GM04504 (cell line): ENCODE measurements at places on chromosomes 11 and 22.

DNA sequence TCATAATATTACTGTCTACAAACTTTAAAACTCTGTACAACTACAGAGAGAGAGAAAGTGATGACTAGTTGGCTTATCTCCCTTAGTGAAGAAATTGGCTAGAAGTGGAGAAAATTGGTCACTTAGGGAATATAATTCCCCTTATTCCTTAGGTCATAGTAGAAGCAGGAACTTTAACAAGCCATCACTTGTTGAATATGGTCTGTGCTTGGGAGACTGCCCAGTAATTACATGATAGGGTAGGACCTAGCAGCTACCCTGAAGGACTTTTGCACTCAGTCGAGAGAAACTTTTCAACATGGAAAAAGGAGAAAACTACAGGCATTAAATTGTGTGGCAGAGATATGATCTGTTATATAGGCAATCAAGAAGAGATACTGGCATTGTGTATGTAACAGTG, 576.5 kb upstream of the CCDC90B start:
- DNase-seq: no peak

DNA sequence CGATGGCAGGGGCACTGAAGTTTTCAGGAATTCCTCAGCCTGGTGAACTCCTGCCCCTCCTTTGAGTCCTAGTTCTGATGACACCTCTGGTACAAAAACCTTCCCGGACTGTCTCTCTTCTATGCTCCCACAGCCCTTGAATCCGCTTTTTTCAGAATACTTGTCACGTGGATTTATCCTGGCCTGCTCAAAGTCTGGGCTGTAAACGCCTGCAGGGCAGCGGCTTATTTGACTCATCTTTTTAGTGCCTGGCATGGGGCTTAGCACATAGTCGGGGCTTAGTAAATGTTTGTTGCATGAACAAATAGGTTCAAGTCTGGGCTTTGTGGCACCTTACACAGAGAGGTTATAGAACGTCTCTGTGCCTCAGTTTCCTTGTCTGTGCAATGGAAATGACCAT, 13.4 kb upstream of the KCNJ11 start:
- no peak for DNase-seq

DNA sequence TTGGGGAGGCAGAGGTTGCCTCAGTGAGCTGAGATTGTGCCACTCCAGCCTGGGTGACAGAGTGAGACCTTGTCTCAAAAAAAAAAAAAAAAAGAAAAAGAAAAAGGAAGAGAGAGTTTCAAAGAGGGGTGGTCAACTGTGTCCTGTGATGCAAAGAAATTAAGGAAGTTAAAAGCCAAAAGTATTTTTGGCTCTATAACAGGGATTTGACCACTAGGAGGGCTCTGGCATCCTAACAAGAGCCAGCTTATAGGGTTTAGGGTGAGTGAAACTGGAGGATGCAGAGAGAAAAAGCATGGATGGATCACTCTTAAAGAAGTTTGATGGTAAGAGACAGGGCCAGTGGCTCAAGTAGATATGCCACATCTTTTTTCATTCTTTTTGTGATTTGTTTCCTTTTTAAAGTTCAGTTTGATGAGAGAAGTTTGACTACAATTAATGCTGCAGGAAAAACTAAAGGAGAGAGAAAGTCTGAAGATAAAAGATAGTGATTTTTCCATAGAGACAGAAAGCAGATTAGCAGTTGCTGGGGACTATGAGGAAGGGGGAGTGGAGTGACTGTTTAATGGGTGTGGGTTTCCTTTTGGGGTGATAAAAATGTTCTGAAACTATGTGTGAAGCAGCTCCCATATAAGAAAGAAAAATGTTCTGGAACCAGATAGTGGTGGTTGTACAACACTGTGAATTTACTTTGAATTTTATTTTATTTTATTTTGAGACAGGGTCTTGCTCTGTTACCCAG, 11.1 kb upstream of the MICAL2 start:
- DNase-seq: no peak

GRCh38 chr11:7449211-7449840, 36.0 kb upstream of the OLFML1 start:
- DNase-seq: no peak

DNA sequence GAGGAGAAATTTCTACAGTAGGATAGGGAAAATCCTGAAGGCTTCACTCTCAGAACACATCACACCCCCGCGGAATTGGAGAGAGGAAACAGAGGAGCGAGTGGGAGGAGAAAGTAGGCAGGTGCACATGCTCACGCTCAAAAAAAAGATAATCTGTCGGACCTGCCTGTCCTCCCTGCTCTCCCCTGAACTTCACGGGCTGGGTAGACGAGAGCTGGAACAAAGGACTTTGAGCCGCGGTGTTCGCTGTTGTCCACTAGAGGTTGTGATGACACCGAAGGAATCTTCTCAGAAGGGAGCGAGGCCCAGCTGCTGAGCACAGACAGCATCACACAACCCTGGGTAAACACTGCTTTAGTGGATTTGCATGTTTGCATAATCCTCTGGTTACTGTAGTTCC, 5.0 kb downstream of the SEZ6L start:
- peak; percentile 3 for DNase-seq

- no peak for DNase-seq
Observed at GRCh38 chr11:118138839-118139420, 13.7 kb downstream of the SCN4B start.

- DNase-seq: peak; percentile 27
Observed at GRCh38 chr11:92322225-92322624, 97.6 kb downstream of the FAT3 start.

DNA sequence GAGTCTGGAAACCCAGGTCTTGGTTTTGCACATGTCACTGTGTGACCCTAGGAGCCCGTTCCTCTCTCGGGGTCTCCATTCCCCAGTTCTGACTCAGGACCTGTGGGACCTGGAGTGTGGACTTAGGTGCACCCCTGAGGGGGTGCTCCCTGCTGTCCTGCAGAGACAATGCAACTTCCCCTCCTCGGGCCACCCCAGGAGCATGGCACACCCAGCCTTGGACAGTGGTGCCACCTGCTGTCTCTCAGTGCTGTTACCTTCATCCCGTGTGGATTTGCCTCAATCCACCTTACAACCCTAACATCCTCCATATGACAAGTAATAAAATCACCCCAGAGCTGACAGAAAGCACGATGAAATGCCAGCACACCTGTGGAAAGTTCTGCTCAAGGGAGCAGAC, 27.5 kb upstream of the CRYBB3 start:
- no peak for DNase-seq

DNA sequence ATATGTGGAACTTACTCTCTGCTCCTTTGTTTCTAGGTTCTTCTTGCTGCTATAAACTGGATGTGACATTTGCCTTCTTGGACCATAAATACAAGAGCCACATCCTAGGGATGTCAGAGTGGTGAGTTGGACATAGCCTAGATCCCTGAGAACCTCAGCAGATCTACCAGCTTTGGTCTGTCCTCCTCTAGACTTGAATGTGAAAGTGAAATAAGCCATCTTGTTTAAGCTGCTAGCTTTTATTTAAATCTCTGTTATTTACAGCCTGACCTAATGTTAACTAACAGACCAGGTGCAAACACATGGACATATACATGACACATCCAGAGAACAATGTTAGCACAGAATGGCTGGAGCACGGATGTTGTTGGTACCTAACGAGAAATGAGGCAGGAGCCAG, 36.0 kb downstream of the SLN start:
- DNase-seq: no peak

- peak; percentile 0 for DNase-seq
Observed at GRCh38 chr22:25232301-25232700, 12.9 kb downstream of the CRYBB2 start.

- no peak for DNase-seq
Observed at GRCh38 chr11:107756553-107756952, 44.7 kb upstream of the SLN start.

GRCh38 chr11:95456714-95457491, 225.9 kb upstream of the SESN3 start:
- DNase-seq: no peak

DNA sequence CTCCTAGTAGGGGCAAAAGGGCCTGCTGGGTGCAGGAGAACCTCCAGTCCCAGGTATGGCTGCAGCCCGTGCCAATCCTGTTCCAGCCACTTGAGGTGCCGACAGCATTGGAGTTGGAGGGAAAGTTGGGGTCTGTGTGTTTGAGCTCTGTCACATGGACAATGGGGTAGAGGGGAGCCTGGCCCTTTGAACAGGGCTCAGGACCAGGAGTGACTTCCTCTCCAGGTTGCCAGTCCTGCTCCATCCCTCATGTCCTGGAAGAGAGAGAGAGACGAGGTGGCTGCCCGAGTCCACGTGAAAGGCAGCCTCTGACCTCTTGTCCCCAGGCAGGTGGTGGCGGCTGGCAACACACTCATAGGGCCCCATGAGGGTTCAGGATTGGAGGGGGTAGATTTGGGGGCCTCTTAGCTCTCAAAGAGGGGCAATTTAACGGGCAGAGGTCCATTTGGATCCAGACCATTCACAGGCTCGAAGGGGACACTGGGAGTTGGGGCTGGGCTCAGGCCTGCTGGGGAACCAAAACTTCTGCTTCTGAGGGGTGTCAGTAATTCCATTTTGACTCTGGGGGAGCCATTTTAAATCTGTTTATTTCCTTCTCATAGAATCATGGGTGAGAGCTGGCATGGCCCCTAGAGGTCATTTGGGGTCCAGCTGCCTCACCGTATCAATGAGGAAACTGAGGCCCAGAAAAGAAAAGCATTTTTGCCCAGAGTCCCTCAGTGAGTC, 4.1 kb downstream of the ADORA2A start:
- DNase-seq: no peak

- no peak for DNase-seq
Observed at GRCh38 chr22:50473088-50473487, 1.7 kb downstream of the SBF1 start.

GRCh38 chr11:6248248-6248647, 9.4 kb downstream of the CNGA4 start:
- no peak for DNase-seq

GRCh38 chr11:86117712-86118063, 48.8 kb upstream of the PICALM start:
- no peak for DNase-seq

GRCh38 chr11:73566977-73567755, 30.7 kb downstream of the FAM168A start:
- no peak for DNase-seq

DNA sequence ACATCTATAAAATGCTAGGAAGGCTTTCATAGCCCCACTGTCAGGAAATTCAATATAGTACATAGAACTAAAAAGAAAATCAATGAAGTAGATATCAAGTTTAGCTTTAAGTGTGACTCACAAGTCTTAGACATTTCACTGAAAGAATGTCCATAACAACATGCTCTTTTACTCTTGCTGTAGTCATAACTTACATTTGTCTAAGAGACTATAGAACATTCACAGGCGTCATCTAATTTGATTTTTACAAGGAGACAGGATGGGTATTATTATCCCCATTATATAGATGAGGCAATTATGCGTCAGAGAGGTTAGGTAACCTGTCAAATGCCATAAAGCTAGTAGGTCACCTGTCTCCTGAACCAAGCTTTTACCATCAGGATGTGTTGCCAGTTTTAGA, 36.9 kb downstream of the BDNF start:
- no peak for DNase-seq

GRCh38 chr11:59208956-59209355, 3.8 kb downstream of the MPEG1 start:
- DNase-seq: no peak

DNA sequence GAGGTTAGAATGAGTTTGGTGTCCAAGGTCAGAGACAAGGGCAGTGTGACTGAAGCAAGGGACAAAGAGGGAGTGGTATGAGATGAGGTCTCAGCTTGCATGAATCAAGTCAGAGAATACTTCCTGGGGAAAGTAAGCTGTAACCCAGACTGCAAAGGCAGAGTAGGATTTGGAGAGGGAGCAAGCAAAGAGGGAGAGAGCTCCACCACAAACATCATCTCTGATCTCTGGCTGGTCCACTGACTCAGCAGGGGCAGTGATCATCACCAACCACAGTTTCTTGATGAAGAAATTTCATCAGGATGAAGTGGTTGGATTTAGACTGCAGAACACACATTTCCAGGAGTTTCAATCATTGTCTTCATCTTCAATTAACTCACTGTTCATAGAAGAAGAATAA, 54.9 kb upstream of the HMGXB4 start:
- no peak for DNase-seq

- DNase-seq: no peak
Observed at GRCh38 chr11:122666743-122667142, 11.2 kb downstream of the UBASH3B start.

DNA sequence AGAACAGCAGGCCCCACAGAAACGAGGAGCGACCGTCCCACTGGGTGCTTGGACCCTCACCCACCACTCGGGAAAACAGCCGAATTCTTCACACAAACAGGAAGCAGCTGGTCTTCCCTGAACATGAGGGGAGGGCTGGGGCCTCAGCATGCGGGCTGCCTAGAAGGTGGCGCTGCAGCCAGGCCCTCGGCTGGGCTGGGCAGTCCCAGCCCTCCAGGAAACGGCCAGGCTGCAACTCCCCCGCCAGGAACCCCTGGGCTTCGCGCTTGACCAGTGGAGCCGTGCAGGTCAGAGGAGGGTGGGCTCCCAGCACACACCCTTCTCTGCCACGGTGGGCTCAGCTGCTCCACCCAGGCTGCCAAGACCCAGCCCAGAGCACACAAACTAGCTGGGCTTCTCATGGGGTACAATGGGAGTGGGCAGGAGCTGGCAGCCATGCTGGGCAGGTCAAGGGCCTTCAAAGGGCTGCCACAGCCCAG, 29.6 kb downstream of the IGF2 start:
- no peak for DNase-seq

GRCh38 chr11:43644621-43645299, 35.8 kb upstream of the HSD17B12 start:
- DNase-seq: no peak

DNA sequence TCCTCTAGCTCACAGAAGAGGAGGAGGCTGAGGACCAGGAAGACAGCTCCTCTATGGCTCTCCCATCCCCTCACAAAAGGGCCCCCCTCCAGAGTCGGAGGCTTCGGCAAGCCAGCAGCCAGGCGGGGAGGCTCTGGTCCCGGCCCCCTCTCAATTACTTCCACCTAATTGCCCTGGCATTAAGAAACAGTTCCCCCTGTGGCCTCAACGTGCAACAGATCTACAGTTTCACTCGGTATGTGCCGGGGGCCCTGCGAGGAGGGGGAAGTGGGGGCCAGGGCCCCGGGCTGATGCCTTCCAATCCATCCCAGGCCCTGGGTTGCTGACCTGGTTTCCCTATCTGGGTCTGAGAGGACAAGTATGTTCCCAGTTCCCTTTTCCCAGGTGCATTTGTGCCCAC, 7.9 kb downstream of the FOXR1 start:
- no peak for DNase-seq
